ENCODE measurements at places on chromosomes 16 and 17.
A peak's percentile ranks its signal among the peaks of the same experiment; 100 is the strongest.

GRCh38 chr16:86775511-86775921 is 197.2 kb downstream of the FOXL1 start:
- H3K27ac ChIP-seq, result no peak overlapping the region
- H3K4me1 ChIP-seq, result peaks cover 34% of the 10 kb centered on the region
- no peak overlapping the region for H3K4me3 ChIP-seq
- peaks cover 11% of the 10 kb centered on the region for H3K27me3 ChIP-seq
- H3K36me3 ChIP-seq, result no peaks in the 10 kb centered on the region
- no peak for DNase-seq

GRCh38 chr17:13984956-13985355 is 84.3 kb upstream of the COX10 start:
- peaks cover 2% of the 10 kb centered on the region for H3K27me3 ChIP-seq
- DNase-seq, result no peak
- H3K4me1 ChIP-seq, result peaks cover 68% of the 10 kb centered on the region
- H3K4me3 ChIP-seq, result no peak overlapping the region
- H3K36me3 ChIP-seq, result peaks cover 2% of the 10 kb centered on the region
- H3K27ac ChIP-seq, result no peak overlapping the region

DNA sequence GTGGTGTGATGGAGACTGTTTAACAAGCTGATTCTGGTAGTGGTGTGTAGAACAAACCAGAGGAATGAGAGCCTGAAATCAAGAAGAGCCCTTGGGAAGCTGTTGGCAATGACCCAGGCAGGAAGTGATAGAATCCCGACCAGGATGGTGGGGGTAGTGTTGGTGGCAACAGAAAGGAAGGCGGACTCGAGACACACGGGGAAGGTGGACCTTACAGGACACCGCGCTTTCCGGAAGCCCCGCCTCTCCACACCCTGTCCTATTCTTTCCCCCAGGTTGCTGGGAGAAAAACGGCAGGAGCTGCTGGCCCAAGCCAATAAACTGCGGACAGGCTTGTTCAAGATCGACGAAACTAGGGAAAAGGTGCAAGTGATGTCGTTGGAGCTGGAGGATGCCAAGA is 30.0 kb upstream of the KDM6B start:
- peaks cover 7% of the 10 kb centered on the region for H3K27me3 ChIP-seq
- no peak for DNase-seq
- H3K36me3 ChIP-seq, result no peaks in the 10 kb centered on the region
- no peak overlapping the region for H3K27ac ChIP-seq
- peaks cover 9% of the 10 kb centered on the region for H3K4me1 ChIP-seq

- H3K36me3 ChIP-seq, result no peaks in the 10 kb centered on the region
- H3K27me3 ChIP-seq, result no peaks in the 10 kb centered on the region
- peaks cover 16% of the 10 kb centered on the region for H3K4me1 ChIP-seq
- H3K4me3 ChIP-seq, result no peak overlapping the region
- no peak for DNase-seq
Observed at GRCh38 chr16:28288114-28288513, 4.2 kb upstream of the SBK1 start.

GRCh38 chr17:18105595-18105994 is 3.0 kb upstream of the MYO15A start:
- no peak overlapping the region for H3K27ac ChIP-seq
- DNase-seq, result no peak
- no peaks in the 10 kb centered on the region for H3K36me3 ChIP-seq

DNA sequence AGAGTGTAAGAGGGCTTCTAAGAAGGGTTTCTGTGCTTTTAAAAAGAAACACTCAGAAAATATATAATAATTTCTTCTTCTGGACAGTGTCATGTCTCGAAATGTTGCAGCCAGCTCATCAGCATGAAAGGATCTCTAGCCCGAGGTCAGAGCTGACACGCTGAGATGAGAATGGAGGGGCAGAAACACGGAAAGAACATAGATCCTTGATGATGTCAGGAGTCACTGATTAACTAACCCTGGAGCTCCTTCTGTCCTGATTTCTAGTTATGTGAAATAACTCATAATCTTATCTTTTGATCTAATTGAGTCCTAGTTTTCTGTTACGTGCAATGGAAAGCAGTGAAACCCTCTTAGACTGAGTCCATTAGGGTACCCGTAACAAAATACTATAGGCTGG is 10.3 kb upstream of the TOX3 start:
- H3K4me3 ChIP-seq, result no peak overlapping the region
- H3K36me3 ChIP-seq, result no peaks in the 10 kb centered on the region
- peaks cover 13% of the 10 kb centered on the region for H3K4me1 ChIP-seq

DNA sequence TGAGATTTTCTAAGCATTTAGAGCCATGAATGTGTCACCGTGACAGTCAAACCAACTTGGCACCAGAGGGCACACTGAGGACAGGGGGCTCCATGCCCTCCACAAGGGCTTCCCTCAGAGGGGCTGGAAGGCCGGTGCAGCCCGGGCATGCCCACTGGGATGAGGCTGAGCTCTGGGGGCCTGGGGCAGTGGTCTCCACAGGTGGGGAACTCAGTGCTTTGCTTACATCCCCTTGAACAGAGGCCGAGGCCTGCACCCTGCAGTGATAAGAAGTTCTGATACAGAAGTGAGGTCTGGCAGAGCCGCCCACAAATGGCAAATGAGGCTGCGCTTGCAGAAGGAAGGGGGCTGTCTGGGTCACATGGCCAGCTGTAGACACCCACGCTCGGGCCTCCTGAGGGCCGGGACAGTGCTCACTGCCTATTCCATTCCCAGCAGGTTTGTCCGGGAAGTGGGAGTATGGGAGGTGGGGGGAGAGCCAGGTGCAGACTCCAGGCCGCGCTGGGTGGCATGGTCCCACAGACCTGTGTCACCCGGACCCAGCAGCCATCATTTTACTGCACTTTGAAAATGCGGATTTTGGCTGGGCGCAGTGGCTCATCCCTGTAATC is 116.8 kb upstream of the CREBBP start:
- DNase-seq, result no peak
- no peak overlapping the region for H3K4me3 ChIP-seq
- no peaks in the 10 kb centered on the region for H3K27me3 ChIP-seq
- H3K36me3 ChIP-seq, result no peaks in the 10 kb centered on the region
- no peak overlapping the region for H3K27ac ChIP-seq

GRCh38 chr16:27268376-27269299 is at the start of gene NSMCE1:
NSMCE1 (minus strand) TSS chr16:27268772; CDS start chr16:27257570, 11,202 bp downstream.
- peak; percentile 86 for DNase-seq
- no peaks in the 10 kb centered on the region for H3K27me3 ChIP-seq
- H3K27ac ChIP-seq, result peak within 1 kb of the TSS; percentile 89
- peaks cover 10% of the 10 kb centered on the region for H3K4me1 ChIP-seq

GRCh38 chr16:57591870-57592485 is 36.5 kb upstream of the ADGRG1 start:
- H3K27ac ChIP-seq, result no peak overlapping the region
- H3K4me3 ChIP-seq, result no peak overlapping the region
- peaks cover 2% of the 10 kb centered on the region for H3K27me3 ChIP-seq
- H3K36me3 ChIP-seq, result no peaks in the 10 kb centered on the region
- no peak for DNase-seq

DNA sequence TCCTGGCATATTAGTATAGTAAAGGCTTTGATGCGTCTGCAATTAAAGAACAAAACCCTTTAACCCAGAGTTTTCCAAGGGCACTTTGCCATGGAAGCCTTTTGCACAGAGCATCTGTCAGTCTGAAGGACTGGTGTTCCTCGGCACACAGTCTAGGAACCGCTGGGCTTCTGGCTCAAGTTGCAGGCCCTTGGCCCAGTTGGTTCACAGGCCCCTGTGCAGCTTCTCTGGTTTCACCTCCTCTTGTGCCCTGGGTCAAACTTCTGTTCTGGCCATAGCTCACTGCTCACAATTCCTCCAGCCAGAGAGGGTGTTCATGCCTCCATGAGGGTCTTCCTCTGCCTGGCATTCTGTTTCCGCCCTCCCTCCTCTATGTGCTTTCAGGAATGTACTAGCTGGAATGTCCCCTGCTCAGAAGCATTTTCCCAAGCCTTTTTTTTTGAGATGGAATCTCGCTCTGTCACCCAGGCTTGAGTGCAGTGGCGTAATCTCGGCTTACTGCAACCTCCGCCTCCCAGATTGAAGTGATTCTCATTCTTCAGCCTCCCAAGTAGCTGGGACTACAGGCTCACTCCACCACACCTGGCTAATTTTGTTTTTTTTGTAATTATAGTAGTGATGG is 34.5 kb upstream of the TEX2 start:
- no peaks in the 10 kb centered on the region for H3K27me3 ChIP-seq
- no peaks in the 10 kb centered on the region for H3K36me3 ChIP-seq
- H3K4me3 ChIP-seq, result no peak overlapping the region
- DNase-seq, result no peak
- no peak overlapping the region for H3K27ac ChIP-seq
- peaks cover 27% of the 10 kb centered on the region for H3K4me1 ChIP-seq

DNA sequence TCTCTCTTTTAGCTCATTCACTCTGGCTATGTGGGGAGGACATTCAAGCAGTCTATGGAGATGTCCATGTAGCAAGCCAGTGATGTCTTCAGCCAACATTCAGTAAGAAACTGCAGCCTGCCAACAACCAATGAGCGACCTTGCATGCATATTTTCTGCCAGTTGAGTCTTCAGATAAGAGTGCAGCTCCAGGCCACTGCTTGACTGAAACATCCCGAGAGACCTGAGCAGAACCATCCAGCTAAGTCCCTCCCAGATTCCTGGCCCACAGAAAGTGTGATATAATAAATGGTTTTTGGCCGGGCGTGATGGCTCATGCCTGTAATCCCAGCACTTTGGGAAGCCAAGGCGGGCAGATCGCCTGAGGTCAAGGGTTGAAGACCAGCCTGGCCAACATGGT is 10.5 kb upstream of the C17orf58 start:
- H3K27ac ChIP-seq, result no peak overlapping the region
- no peaks in the 10 kb centered on the region for H3K36me3 ChIP-seq
- H3K27me3 ChIP-seq, result no peaks in the 10 kb centered on the region
- no peak for DNase-seq
- H3K4me3 ChIP-seq, result no peak overlapping the region
- H3K4me1 ChIP-seq, result peaks cover 3% of the 10 kb centered on the region

- H3K27me3 ChIP-seq, result peaks cover 22% of the 10 kb centered on the region
- H3K4me3 ChIP-seq, result no peak overlapping the region
- no peak overlapping the region for H3K27ac ChIP-seq
- no peak for DNase-seq
Observed at GRCh38 chr17:43554857-43555256, 8.7 kb upstream of the ETV4 start.
